GF-D8 (cell line): ENCODE measurements at places on chromosomes 5 and 9.

GRCh38 chr5:117701062-117701461 lies 1126.4 kb upstream of the SEMA6A start:
- no peak for DNase-seq

DNA sequence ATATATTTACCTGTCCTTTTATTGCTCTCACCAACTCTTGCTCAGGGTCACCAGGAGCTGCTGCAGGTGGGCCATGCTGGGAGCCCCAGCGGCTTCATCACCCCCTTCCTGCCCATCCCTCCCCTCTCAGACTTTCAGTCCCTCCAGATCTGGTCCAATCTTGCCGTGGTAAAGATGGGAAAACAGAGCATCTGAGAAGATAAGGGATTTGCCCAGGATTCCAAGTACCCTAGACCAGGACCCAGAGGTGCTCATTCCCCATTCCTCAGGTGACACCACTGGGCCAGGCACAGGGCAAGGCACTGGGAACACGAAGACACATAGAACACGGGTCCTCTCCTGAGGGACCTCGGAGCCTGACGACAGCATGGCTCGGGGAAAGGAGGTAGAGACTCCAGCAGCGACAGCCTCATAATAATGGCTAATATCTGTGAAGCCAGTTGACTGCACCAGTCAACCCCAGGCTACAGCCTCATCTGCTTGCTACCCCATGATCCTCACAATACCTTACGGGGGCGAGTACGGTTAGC lies 18.0 kb downstream of the TMOD1 start:
- no peak for DNase-seq

GRCh38 chr9:106868565-106868964 lies 5.6 kb downstream of the ZNF462 start:
- no peak for DNase-seq

GRCh38 chr5:135559354-135559753 lies 19.4 kb downstream of the CXCL14 start:
- no peak for DNase-seq

- DNase-seq, result peak; percentile 66
Observed at GRCh38 chr9:85716031-85716877, 25.5 kb downstream of the AGTPBP1 start.

DNA sequence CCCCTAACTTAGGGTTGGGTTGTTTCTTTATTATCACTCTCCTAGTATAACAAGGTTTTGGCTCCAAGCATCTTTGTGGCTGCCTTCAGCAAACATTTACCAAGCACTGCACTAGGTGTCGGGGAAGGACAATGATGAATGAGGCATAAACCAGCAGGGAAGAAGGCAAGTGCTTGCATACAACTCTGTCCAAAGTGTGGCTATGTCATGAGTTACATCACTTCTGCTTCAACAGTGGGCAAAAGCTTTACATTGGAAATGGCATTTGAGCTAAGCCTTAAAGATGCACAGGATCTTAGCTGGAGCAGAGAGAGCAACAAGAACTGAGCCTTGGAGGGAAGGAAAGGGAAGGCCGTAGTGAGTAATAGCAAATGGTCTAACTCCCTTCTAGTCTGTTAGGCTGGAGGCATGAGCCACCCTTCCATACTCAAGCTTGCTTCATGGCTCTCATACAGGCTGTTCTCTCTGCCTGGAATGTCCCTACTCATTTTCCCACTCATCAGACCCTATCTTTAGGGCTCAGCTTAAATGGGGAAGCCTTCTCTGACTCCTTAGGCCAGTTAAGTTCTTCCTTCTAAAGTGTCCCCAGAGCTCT lies 121.8 kb downstream of the SEMA6A start:
- DNase-seq, result no peak

GRCh38 chr5:169758886-169759285 lies 121.8 kb downstream of the DOCK2 start:
- DNase-seq, result no peak

DNA sequence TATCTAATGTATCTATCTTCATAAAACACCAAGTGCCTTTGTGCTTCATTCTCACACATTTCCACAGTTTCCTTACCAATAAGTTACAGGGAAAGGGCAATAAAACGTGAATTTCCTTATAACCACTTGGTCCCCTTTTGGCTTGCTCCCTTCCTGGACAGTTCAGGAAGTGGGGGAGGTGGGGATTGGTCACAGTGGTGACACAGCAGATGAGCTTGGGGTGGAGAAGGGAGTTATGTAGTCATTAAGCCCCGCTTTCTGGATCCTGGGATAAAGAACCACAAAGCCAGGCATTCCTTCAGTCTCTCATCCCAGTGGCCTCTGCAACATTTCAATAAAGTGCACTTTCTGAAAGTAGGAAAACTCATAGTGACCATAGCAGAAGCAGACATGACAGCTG lies 47.1 kb upstream of the FYB1 start:
- peak; percentile 15 for DNase-seq
